Hematopoietic multipotent progenitor cell treated with erythropoietin and hydrocortisone succinate and interleukin-3 and kit ligand, for 8 days (in vitro differentiated cells): ENCODE measurements at places on chromosomes 11 and 22.
A peak's percentile ranks its signal among the peaks of the same experiment; 100 is the strongest.

- no peak for DNase-seq
These were observed 50.4 kb downstream of the ST3GAL4 start for GRCh38 chr11:126405906-126406305.

GRCh38 chr11:86197448-86197847 is 47.1 kb upstream of the EED start:
- DNase-seq, result peak; percentile 96

- no peak for DNase-seq
These were observed 3.4 kb upstream of the OR6Q1 start for GRCh38 chr11:58027341-58027740.

GRCh38 chr11:123457187-123457770 is 27.2 kb downstream of the GRAMD1B start:
- DNase-seq, result no peak

DNA sequence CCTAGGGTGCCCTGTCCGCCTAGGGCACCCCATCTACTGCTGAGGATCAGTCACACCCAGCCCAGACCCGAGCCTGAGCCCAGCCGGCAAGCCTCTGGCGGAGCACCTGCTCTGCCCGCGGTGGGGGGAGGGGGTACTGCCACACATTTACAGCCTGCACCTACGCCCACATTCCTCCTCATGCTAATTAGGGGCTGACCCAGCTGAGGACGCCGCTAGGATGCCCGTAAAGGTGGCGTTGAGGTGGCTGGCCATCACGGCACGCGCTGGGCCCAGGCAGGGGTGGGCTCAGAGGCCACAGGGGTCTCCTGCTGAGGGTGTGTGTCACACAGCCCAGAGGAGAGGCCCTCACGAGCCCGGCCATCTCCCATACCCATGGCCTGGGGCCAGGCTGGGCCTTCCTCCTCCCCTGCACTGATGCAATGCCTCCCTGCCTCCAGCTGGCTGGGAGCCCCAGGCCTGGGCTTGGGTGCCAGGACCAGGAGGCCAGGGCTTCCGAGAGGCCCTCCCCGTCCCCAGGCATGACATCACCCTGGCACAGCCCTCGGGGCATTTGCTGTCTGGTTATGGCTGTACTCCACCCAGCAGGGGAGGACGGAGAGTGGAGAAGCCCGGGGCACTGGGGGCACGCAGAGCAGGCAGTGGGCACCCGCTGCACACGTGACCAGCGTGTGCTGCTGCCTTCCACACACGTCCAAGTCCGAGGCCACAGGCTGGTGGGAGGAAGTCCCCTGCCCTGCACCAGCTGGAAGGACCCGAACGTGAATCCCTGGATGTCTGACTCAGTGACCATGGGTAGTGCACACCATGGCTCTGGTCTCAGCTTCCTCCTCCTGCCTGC is 12.7 kb downstream of the DUSP8 start:
- DNase-seq, result no peak

DNA sequence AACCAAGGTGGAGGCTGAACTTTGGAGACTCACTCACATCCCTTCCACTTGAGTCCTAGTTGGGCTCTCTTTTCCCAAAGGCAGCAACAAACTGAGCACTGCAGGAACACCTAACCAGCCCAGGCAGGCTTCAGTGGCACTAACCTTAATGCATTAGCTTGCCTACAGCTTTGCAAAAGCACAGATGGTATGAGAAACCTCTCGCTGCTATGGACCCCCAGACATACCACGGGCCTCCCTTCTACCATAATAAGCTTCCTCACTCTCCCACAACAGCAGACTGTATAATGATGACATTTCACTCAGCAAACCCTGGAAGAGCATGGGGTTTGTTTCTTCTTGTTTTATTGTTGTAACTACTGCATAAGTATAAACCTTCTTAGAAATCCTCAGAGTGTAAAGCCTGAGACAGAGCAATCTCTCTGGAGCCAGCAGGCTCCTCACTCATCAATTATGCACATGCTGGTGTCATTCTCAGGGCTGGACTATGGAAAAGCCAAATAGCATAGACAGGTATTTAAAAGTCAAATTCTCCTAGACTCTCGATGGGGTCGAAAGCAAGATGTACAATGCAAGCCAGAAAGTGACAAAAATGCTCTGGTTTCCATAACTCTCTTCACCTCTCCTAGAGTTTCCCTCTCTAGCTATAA is 167.6 kb downstream of the NXPE2 start:
- DNase-seq, result no peak

GRCh38 chr22:39257901-39258475 is 13.2 kb upstream of the PDGFB start:
- DNase-seq, result no peak
